ENCODE measurements at places on chromosomes 4 and X. TPM values are rescaled to one million over a fixed set of nuclear protein-coding genes. Genes with fewer than 3 reads are reported as not detected.

Gene BTK
- 0.12 TPM for total RNA-seq

Gene TRIM60
- total RNA-seq: not detected

Gene PDE6B
- total RNA-seq: not detected

Gene SH2D1A
- total RNA-seq: not detected

Gene ENPEP
- 0.05 TPM for total RNA-seq

Gene BMPR1B
- total RNA-seq: 7.4 TPM

Gene TASL
- not detected for total RNA-seq

Gene MAGEA2B
- not detected for total RNA-seq

Gene NUP62CL
- 15.8 TPM for total RNA-seq

Gene TNIP3
- 0.42 TPM for total RNA-seq

Gene SLC2A9
- total RNA-seq: 0.98 TPM

Gene FAM236B
- not detected for total RNA-seq

Gene RNF128
- total RNA-seq: not detected

Gene NUDT9
- 26.0 TPM for total RNA-seq

Gene AGTR2
- not detected for total RNA-seq

Gene CLDN34
- not detected for total RNA-seq
